NCI-H526 (cell line): ENCODE measurements at places on chromosomes 2 and 18.

- no peak for DNase-seq
Measured at GRCh38 chr2:109009920-109010610, 21.0 kb upstream of the EDAR start.

GRCh38 chr2:178479758-178480226 lies 465 bp upstream of the PLEKHA3 start:
- no peak for DNase-seq

DNA sequence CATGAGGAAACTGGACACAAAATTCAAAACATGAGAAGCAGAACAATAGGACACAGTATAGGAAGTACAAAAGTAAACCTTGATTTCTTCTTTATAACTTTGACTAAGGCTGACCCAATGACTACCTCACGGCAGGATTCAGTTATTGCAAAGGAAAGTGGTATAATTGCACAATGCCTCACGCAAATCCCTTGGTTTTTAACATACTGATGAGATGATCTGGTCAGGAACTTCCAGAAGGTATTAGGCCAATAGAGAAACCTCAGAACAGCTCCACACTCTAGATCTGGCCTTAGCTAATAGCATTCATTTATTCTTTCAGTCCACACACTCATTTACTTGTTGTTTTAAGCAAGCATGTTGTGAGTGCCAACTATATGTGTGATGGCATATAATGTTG lies 1526.9 kb upstream of the ACVR2A start:
- DNase-seq = no peak

DNA sequence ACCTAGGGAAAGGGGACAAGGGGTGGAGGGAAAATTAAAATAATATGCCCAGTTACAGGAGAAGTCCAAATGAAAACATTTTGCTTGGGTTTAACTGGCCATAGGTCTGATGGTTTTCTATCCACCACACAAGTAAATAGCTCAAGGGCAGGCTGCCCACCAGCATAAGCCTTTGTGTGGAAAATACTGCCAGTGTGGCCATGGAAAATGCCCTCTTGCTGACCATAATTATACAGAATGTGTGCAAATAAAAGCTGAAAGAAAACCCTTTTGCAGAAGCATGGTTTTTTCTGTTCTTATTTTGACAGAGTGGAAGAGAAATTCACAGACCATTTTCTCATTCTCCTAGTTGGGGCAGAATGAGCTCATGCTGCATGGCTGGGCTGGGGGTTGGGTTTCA lies 111.3 kb upstream of the SIX2 start:
- DNase-seq = no peak

DNA sequence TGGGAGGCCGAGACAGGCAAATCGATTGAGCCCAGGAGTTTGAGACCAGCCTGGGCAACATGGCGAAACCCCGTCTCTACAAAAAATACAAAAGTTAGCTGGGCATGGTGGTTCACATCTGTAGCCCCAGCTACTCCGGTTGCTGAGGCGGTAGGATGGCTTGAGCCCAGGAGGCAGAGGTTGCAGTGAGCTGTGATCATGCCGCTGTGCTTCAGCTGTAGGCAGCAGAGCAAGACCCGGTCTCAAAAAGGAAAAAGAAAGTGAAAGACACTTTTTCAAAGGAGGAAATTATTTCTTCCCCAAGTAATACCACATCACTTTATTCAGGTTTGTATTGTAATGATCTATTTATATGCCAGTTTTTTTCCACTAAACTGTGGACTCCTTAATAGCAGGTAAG lies 35.7 kb upstream of the TAF4B start:
- no peak for DNase-seq

DNA sequence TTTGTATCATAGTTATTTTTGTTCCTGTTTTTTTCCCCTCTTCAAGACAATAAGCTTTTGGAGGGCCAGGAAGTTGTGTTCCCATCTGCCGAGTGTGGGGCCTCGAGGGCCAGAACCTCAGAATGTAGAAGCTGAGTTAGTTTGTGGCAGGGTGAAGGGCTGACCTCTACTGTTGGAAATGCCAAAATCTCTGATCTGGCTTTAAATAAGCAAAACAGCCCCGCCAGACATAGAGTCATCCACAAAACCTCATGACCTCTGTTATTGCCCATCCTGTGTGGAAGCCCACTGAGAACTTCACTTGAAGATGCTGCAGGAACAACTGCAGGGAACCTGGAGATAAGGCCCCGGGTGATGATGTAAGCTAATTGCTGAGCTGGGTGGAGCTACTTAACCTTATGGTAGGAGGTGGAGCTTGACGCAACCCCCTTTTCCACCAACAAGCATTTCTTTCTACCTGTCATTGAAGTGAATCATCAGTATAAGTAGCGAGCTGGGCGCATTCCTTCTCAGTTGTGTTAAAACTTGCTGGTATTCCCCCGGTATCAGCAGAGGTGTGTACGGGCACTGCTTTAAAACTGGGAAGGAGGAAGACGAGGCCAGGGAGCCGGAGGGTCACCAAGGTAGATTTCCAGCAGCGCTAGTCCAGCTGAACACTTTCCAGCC lies 177.2 kb downstream of the NEDD4L start:
- DNase-seq = no peak

DNA sequence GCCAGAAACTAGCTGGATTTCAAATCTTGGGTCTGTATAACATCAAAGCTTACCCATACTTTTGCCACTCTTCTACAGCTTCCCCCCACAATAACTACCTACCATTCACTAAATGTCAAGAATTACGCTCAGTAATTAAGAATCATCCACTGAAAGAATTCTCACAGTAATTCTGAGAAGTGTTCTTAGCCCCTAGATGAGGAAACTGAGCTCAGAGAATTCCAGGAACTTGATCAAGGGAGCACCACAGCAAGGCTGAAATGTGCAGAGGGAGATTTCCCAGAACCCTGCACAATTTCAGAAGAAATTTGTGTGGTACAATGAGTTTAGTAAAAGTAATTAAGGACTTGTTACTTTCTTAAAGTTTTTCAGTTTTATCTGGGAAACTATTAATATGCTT lies 194.5 kb upstream of the STK17B start:
- no peak for DNase-seq

- no peak for DNase-seq
Measured at GRCh38 chr18:23932385-23933067, 82.0 kb upstream of the TTC39C start.

- DNase-seq = no peak
Measured at GRCh38 chr2:172673056-172673683, 62.5 kb upstream of the RAPGEF4 start.

DNA sequence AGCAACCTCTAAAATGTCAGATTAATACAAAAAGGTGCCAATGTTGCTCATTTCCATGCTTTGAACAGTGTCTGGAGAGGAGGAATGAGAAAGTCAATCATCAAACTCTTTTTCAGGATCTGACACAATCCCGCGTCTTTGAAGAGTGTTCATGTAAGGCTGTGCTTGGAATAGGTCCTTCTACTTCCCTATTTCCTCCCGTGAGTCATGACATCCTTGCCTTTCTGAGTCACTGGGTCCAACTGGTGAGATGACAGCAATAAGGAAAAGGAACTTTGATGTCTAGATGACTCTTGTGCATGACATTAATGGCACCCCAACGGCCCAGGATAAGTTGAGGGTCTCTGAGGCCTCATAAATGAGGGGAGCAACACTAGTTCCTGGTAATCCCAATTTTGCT lies 109.0 kb upstream of the CELF4 start:
- no peak for DNase-seq

- DNase-seq = no peak
Measured at GRCh38 chr18:63162271-63163014, 157.1 kb downstream of the BCL2 start.

DNA sequence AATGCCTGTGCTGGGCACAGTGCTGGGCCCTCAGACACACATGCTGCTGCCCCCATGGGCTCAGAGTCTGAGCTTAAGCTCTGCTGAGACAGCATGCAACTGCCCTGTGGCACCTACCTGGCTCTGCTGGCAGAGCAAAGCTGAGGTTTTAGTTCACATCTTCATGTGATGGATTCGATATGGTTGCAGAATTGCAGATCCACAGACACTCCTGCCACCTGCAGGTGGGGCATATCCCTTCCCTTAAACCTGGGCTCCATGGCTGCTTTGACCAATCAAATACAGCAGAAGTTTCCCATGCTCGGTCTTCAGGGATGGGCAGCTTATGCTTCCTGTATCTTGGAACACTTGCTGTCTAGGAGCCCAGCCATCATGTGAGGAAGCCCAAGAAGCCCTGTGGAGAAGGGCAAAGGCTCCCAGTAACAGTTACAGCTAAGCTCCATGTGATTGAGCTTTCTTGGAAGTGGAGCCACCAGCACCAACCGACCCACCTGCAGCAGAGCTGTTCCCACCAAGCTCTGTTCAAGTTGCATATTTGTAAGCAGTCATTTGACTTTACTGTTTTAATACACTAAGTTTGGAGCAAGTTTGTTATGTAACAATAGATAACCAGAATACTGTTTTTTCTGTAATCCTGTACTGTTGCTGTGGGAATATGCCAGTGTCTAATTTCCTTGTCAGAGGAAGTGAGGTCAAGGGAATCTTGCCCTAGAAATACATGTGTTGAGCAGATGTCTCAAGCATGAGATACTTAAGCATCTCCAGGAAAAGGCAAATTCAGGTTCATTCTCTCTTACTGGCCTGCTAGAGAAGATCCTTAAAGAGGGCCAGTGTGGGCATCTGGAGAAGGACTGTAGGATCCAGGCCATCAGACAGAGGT lies 79.3 kb downstream of the SH3RF3 start:
- no peak for DNase-seq

- no peak for DNase-seq
Measured at GRCh38 chr2:201959626-201960025, 74.0 kb upstream of the FZD7 start.

GRCh38 chr18:10111191-10111590 lies 197.4 kb downstream of the VAPA start:
- DNase-seq = no peak

DNA sequence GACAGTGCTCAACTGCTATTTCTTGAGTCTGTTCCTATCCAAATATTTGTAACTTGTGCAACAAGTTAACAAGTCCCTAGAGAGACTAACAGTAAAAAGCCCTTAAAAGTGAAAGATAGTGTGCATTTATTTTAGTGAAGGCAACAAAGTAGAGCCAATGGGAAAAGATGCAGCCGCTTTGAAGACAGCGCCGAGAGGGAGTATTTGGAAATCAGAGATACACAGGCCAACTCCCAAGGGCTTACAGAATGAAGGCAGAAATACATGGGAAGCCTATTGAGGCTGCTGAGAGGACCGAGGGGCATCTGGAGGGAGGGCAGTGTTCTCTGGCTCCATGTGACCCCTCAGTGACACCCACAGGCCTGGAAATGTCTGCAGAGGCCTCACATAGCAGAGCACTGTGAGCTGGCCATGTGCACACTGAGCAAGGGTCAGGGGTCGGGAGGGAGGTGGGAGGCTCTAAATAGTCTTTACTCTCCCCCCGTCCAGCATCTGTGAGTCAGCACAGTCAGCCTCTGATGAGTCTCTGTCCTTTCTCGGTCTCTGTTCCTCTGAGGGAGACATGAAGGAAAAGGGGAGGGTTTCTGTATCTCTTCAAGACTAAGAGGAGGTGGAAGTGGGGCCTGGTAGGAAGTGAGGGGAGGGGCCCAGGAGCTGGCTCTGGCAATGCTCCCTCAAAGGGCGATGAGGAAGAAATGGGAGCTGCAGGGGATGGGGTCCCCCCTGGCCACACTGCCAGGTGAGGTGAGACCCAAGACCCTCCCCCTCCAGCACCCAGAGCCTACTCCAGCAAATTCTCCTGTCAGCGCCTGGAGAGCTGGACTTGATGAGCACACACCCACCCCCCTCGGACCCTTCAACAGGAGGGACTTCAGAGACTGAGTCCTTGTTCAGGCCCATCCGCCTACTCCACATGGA lies 133.6 kb downstream of the SP3 start:
- DNase-seq = no peak

GRCh38 chr18:49874238-49874637 lies 60.9 kb upstream of the ACAA2 start:
- DNase-seq = no peak

DNA sequence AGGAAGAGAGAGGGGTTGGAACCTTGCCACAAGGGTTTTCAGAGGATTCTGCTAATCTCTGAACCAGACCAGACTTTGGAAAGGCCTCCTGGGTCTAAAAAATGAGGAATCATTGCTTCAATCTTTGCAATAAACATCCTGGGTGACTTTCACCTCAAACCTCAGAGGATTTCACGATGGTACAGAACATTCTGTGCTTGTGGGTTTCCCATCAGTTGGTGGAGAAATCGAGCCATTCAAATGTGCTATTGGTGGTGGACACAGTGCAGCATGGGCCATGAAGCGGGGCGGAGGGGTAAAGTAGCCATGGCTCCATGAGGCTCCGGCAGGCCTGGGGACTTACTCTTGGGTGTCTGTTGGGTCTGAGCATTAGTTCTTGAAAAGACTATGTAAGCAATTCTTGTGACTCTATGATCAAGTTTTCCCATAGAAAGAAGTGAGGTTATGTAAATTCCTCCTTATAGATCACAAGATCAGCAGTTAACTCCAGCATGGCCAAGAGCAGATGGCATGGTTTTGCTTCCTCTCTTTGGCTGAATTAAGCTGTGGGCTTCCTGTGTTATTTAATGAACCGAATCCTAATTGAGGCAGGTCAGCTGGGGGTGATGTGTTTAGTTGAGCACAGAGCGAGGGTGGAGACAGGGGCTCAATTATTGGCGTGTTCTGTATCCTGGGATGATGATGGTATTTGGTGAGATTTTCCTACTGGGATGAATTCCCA lies 1.9 kb upstream of the IL1R2 start:
- DNase-seq = no peak

GRCh38 chr2:138421315-138421970 lies 80.1 kb upstream of the SPOPL start:
- DNase-seq = no peak

- no peak for DNase-seq
Measured at GRCh38 chr18:9193031-9193430, 56.5 kb downstream of the ANKRD12 start.

GRCh38 chr2:182080493-182080892 lies 94.8 kb downstream of the PPP1R1C start:
- DNase-seq = no peak

DNA sequence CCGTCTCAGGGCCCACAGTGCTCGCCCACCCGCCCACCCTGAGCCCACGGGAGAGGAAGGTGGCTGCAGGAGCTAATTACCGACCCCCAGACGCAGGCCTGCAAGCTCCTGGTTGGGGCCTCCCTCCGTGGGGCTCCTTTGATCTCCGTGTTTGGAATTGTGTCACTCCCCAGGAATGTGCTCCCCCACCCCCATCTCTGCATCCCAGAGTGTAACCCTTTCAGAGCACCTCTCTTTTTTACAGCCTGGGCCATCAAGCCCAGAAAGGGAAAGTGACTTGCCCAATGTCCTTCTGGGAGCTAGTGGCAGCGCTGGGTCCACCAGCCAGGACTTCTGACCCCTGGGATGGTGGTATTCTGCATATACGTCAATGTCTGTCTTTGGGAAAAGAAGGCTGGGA lies 335.1 kb downstream of the CYRIA start:
- no peak for DNase-seq

DNA sequence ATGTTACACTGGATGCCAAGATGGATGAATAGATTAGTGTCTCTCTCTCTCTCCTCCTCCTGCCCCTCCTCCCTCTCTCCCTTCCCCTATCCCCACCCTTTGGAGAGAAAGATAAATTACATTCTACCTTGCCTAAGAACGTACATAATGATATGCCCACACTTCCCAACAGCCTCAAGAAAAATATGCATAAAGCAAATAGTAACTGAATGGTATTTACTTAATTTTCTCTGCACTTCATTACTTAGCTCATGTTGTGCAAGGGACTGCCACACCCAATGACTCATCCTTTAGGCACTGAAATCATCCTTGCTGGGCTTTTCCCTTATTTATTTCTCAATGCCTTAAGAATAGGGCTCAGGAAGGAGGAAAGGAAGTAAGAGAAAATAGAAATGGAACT lies 137.3 kb upstream of the PID1 start:
- DNase-seq = no peak
